Activated T-helper 1 cell treated with anti-CD3 and anti-CD28 coated beads, Interleukin-12 subunit alpha, Interleukin-12 subunit beta, Interleukin-2, Interleukin-4 antibody, amounts not matched to agents 30 ng/mL and 10 ng/mL and 1 ng/mL, durations not matched to agents 14 hours and 24 hours and 36 hours (primary cell): ENCODE measurements at places on chromosomes 5 and 9.

GRCh38 chr9:74006935-74007334 is 490.2 kb upstream of the RORB start:
- no peak for DNase-seq

DNA sequence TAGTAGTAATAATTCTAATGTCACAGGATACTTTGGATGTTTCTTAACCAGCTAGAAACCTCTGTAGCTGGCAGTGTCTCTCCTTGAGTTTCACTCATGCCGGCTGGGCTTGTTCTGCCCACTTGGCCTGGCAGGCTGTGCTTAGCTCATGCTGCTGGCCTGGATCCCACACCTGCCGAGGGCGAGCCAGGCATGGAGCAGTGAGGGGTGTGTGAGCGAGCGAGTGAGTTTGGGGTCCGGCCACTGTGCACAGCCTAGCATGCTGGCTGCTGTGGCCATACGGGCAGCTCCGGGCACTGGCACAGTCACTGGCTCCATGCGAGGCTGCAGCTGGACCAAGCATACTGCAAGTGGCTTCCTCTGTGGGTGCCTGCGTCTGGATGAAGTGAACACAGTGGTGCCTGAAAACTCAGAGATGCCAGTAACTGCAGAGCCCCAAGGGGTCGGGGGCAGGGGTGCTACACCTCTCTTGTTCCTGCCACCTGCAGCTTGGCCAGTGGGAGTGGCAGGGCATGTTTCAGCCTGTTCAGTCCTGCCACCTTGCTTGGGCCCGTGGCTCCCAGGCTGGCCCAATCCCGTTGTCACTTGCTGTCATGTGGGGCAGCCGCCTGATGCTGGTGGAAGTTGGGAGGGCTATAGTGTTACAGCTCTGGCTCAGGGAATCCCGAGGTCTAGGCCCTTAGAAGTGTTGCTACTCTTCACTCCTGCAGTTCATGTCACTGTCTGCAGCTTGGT is 9.9 kb downstream of the FSD1L start:
- DNase-seq, result no peak

DNA sequence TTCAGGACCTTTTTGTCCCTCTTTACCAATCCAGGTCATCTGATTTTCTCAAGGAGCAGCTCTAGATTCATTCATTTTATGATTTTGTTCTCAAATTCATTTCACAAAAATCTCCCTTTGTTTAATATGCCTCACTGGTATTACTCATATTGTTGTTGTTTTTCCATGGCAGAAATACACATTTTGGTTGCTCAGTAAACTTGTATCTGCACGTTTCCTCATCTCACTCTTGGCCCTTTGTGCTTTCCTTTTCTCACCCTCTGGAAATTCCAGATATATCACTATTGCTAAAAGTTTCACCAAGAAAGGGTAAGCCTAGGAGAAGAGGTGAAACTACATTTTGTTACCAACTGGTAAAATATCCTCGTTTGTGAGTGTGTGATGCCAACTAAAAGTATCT is 14.8 kb downstream of the ASPN start:
- DNase-seq, result no peak

DNA sequence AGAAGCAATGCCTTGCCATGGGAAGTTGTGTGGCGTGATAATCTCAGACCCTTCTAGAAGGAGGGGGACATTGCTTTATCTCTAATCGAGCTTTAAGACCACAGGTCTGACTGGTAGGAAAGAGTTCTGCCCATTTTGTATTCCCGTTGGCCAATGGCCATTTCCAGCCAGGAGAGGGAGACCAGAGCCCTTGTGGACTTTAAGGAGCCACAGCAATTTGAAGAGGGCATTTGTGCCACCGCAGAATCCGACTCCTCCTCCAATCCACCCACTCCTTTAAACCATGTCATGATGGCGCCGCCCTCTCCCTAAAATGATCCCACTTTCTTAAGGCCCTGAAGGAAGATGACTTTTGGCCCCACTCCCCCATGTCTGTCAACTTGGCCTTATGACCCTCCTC is 560.5 kb upstream of the ADAMTS16 start:
- no peak for DNase-seq

DNA sequence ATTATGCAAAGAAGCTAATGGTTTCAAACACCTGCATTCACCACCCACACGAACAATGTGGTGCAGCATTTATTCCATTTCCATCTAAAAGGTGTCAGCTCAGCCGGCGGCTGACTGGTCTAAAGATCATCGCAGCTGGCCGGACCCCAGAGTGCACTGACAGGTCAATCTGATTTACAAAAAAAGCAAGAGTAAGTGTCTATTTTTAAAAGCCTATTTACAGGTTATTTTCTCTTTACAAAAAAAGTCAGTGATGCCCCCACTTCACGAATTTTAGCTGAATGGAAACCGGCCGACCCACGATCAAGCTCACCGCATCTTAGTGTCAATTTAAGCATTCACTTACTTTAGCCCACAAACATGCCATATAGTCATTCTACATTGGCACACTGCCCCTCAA is 58.3 kb downstream of the SEMA4D start:
- DNase-seq, result no peak

DNA sequence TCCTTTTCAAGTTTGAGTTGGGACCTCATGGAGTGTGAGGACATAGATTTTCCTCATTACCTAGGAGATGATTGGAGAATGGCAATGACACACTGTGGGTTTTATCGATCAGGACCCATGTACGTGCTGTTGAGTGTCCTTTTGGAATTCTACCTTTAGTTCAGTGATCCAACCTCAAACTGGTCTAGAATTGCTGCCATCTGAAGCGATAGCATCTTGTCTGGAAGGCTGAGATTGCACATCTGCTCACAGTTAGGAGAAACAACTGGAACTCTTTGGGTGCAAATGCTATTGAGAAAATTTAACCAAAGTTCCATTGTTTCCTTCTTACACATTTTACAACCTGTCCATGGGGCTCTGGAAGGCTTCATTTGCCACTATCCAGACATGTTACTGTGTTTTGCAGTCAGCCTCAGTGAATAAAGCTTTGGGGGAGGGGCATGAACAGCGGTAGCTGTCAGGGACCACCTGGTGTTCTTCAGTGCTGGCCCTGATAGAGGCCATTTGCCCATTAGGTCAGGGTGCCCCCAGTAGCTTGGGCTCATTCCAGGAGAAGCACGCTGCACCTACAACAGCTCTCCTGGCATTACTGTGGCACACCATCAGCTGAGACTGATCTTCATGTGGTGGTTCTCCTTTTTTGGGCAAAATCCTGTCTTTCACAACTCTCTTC is 123.1 kb downstream of the PDE8B start:
- no peak for DNase-seq

- no peak for DNase-seq
Observed at GRCh38 chr5:170722316-170722715, 61.2 kb upstream of the GABRP start.

DNA sequence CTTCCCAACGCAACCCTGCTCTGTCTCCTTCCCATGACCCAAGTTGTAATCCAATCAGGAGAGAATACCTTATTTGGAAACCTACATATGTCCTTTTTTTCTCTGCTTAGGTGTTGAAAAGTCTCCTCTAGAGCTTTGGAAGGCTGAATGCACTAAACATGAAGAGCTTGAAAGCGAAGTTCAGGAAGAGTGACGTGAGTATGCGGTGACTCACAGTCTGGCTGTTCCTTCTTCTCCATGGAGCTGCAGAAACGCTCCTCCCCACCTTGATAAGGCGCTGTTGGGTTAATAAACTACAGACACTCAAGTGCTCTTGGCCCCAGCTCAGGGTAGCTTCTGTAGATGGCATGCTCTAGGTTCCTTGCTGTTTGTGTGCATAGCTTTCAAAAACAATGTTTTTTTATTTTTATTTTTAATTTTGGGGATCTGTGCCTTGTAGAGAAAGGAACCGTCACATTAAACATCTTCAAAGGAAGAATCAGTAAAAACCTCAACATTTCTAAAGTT is 30.7 kb downstream of the RAI14 start:
- DNase-seq, result no peak

DNA sequence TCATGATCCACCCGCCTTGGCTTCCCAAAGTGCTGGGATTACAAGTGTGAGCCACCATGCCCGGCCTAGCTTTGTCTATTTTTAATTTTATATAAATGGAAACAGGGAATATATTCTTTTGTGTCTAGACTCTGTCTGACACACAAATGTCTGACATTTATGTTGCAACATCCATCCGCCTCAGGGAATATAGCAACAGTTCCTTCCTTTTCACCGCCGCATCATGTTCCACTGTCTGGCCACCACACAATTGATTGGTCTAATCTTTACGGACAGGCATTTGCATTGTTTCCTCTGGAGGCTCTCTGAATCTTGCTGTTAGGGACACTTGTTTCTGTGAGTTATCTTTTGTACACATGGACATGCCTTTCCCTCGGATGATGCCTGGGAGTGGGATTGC is 20.1 kb upstream of the TBC1D9B start:
- DNase-seq, result no peak

DNA sequence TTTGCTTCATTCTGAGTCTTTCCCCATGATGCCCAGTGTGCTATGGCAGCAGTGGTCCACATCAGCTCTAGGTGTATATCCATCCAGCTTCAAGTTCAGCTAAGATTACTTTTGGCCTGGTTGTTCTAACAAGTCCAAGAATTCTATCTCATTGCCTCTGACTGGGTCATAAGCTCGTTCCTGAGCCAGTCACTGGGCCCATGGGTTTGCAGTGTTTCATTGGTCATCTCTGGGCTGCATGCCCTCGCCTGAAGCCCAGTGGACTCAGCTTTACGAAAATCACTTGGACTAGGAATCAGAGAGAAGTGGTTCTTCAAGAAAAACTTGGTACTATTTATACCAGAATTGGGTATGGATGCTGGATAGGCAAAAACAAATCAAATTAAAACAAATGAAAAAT is 16.1 kb upstream of the ARHGAP26 start:
- DNase-seq, result no peak

GRCh38 chr5:122517091-122517490 is 205.1 kb downstream of the SNCAIP start:
- no peak for DNase-seq

GRCh38 chr9:128275198-128276007 is at the start of gene GOLGA2:
TSS of gene GOLGA2 (minus strand) at chr9:128276007. CDS start at chr9:128275976, 31 bp downstream.
- no peak for DNase-seq

DNA sequence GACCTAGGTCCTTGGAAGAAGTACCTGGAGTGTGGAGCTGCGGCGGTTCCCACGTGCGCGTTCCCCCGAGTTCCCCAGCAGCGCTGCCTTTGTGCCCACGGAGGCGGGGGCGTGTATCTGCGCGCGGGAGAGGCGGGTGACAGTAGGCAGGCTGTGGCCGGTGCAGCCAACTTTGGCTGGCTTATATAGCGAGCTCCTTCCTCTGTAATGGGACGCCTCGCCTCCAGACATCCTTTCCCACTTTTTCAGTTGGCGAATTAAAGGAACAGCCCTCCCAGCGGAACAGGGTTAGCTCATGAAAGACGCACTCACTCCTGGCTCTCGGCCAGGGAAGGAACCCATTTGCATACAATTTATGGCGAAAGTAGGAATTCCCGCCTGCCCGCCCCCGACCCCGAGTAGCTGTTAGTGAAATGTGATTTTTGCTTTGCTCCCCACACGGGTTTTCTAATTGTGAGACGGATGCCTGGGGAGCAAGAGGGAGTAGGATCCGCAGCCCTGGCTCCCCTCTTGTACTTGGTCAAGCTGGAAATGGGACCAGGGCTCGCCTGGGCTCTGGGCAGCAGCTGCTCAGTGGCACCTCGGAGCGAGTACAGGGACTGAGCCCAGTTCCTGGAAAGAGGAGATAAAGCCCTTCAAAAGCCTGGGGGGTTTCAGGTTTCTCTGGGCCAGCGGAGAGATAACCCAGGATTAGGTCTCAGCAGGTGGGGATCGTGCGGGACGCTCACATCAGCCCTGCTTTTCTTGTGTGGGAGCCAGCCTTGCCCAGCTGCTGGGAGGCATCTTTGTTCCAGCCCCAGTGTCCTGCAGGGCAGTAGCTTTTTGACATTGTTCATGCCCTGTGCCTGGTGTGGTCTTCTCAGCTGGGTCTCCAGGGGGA is at the start of gene TNC:
TNC (minus strand) TSS at position 159 of the 880 bp plus-strand sequence. CDS start 27,139 bp downstream, outside the sequence.
- DNase-seq, result no peak

DNA sequence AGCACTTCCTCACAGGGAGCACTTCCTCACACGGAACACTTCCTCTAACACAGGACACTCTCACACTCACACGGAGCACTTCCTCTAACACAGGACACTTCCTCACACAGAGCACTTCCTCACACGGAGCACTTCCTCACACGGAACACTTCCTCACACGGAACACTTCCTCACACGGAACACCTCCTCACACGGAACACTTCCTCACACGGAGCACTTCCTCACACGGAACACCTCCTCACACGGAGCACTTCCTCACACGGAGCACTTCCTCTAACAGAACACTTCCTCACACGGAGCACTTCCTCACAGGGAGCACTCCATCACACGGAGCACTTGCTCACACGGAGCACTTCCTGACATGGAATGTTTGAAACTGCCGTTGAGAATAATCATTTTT is 13.4 kb downstream of the POMT1 start:
- no peak for DNase-seq

DNA sequence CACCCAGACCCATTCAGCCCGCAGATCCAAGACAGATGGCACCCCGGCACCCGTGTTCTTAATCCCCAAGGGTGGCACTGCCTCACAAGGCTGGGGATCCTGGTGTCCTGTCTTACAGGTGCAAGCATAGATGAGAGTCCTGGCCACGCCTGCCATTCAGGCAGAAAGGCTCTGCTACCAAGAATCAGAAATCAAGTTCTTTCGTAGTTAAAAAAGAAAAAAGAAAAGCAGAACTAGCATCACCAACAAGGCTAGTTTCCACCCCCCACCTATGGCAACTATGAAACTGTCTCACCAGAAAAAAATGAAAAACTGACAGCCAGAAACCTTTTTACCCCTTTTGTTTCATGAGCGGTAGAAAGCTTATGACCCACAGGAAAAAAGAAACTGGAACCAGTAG is 170.4 kb downstream of the SYK start:
- no peak for DNase-seq

DNA sequence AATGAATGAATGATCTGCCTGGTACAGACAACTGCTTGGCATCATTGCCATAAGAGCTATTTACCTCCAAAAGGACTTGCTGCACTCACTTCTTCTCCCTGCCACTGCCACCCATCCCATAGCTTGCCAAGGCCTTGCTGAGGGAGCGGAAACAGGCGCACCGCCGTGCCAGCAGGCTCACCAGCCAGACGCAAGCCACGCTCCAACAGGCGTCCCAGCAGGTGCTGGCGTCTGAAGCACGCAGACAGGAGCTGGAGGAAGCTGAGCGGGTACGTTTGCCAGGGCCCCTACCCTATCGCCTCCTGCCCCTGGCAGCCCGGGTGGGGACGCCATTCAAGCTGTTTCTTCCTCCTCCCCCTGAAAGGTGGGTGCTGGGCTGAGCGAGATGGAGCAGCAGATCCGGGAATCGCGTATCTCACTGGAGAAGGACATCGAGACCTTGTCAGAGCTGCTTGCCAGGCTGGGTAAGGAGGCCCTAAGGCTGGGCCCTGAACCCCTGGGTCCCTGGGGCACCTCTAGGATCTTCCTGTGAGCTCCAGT is 8.9 kb upstream of the AIF1L start:
- no peak for DNase-seq
